ENCODE measurements at places on chromosomes 6 and 20.

GRCh38 chr6:117907601-117908245 lies 659 bp downstream of the SLC35F1 start:
- no peak for DNase-seq

DNA sequence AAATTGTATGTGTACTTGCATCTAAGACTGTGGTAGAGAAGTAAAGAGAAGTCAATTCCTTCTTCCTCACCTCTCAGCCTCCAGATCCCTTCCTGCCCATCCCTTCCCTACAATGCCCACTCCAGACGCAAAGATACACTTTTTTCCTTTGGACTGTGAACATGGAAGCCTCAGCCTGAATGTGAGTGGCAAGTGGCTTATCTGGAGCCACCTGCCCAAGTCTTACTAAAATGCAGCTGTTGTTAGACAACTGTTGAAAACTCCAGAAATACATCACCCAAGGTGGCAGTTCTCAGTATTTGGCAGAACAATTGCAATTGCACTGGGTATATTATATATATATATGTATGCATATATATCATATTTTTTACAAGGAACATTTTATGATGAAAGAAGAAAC lies 7.5 kb downstream of the VGLL2 start:
- DNase-seq, result no peak

DNA sequence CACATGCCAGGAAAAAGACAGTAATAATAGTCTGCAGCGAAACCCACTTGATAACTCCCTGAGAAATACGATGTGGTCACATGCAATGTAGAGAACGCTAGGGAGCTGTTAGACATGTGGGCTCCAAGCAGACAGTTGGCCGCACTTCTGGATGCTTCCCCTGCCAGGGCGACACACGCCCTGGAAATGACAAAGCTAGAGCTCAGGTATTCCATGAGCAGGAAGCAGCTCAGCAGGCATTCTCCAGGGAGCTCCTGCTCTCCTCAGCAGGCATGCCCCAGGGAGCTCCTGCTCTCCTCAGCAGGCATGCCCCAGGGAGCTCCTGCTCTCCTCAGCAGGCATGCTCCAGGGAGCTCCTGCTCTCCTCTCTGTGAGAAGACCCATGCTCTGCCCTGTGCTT lies 52.4 kb upstream of the NXT1 start:
- no peak for DNase-seq

DNA sequence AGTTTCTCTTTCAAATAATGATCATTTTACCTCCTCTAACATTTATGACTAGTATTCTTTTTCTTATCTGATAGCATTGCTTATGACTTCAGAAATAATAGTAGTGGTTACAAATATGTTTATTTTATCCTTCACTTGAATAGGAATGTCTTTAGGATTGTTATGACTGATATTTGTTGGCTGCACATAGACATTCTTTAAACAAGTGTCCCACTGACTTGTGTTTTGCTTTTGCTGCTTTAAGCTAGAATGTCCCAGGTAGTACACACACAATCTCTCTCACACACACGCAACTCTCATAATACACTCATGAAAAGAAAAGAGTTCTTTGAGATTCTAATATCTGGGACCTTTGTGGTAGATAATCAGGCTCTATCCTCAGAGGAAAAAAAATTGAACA lies 21.6 kb downstream of the KIAA1586 start:
- no peak for DNase-seq

DNA sequence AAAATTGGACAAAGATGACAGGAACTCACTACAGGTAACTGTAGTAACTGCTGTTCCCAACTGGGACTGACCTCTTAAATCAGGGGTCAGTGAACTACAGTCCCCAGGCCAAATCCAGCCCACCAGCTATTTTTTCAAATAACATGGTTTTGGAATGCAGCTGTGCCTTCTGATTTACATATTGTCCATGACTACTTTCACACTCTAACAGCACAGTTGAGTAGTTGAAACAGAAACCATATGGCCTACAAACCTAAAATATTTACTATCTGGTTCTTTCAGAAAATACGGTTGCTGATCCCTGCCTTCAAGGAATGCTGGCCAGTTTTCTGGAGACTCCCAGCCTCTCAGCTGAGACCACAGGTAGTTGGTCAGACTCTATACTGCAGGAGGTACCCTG lies 196.9 kb upstream of the PRND start:
- no peak for DNase-seq

DNA sequence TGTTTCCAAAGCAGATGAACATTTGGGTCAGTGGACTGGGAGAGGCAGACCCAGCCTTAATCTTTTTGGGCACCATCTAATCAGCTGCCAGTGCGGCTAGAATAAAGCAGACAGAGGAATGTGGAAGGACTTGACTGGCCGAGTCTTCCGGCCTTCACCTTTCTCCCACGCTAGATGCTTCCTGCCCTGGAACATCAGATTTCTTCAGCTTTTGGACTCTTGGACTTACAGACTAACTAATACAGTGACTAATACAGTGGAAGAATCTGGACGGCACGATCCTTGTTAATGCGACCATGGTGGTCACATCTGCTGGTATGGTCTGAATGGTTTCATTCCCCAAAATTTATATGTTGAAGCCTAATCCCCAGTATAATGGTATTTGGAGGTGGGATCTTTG lies 122.6 kb upstream of the NXT1 start:
- DNase-seq, result no peak

DNA sequence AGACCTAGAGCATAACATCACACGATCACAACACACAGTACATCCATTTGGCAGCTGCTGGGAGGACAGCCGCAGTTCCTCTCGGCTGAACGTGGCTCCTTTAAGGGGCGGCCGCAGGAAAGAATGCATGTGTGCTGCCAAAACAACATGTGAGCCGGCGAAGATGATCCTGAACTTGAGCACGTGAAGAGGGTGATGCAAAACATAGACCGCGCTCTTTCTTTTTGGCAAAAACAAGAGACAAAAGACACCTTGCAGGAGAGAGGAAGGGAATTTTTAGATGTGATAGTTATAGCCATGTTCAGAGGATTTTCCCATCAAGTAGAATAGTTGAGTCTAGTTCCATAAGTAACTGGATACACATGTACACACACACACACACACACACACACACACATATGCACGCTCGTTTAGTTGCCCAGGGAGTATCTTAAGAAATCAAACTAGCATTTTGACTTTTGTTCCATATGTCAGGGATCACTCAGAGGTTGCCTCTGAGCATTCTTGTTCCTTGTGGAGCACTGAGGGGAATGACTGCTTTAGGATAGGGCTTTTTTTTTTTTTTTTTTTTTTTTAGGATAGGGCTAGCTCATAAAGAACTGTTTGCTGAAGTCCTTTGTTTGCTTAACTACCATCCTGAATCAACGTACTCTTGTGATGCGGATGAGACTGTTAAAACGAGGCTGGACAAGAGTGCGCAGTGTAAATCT lies 21.7 kb upstream of the RANBP9 start:
- no peak for DNase-seq

DNA sequence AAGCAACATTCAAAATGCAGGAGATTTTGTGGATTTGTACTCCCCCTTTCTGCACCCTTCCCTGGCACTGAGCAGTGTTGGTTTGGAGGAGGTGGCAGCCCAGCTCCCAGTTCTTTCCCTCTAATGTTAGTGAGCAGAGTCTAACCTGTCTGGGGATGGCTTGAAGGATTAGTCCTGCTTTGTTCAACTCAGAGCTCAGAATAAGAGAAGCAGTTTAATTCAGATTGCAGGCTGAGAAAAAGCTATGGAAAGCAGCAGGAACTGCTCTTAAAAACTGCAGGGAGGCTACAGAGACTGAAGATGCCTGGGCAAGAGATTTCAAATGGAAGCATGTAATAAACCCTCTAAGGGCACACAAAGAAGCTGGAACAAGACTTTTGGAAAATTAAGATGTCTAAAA lies 223.4 kb upstream of the GGTLC1 start:
- DNase-seq, result no peak

DNA sequence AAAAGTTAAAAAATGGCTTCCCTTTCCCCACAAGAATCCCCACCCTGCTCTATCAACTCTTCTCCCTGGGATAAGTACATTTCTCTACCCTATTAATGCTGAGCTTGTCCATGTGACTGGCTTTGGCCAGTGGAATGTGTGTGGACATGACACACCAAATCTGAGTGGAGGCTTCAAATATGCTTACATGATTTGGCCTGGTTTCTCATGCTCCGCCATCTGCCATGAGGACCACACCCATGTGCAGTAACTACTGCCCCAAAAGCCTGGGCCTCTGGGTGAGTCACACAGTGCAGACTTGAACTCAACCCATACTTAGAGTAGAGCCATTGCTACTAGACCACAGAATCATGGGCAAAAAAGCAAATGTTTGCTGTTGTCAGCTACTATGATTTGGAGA lies 65.4 kb downstream of the PRND start:
- no peak for DNase-seq

GRCh38 chr6:147506704-147507114 lies 1.8 kb upstream of the SAMD5 start:
- DNase-seq, result peak; percentile 32

DNA sequence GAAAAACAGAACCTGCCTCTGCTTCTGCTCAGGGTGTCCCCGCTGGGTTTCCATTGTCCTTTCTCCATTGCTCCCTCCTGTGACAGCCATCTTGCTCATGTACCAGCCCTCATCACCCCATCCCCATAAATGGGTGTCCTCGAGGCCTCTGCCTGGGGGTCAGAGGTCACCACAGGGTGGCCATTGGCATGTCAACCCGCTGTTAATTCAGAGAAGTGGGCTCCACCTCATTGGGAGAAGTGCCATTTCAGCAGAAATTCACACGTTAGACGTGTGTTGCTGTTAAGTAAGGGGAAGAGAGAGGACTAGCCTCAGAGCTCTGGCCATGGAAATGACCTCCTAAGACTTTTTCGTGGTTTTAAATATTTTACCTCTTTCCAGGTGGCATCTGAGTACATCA lies 71.9 kb downstream of the PTPN1 start:
- no peak for DNase-seq

GRCh38 chr6:71459162-71459561 lies 170.6 kb downstream of the OGFRL1 start:
- no peak for DNase-seq

- no peak for DNase-seq
These were observed 309.1 kb downstream of the LMBRD1 start for GRCh38 chr6:69487688-69488087.

DNA sequence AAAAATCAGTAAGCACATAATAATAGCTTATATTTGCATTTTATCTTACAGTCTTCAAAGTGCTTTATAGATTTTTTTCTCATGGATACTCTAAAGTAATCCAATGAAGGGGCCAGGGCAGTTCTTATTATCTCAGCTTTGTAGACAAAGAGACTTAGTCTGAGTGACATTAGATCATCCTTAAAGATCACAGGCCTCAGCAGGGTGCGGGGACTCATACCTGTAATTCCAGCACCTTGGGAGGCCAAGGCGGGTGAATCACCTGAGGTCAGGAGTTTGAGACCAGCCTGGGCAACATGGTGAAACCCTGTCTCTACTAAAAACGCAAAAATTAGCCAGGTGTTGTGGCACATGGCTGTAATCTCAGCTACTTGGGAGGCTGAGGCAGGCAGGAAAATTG lies 14.5 kb downstream of the FERMT1 start:
- no peak for DNase-seq

DNA sequence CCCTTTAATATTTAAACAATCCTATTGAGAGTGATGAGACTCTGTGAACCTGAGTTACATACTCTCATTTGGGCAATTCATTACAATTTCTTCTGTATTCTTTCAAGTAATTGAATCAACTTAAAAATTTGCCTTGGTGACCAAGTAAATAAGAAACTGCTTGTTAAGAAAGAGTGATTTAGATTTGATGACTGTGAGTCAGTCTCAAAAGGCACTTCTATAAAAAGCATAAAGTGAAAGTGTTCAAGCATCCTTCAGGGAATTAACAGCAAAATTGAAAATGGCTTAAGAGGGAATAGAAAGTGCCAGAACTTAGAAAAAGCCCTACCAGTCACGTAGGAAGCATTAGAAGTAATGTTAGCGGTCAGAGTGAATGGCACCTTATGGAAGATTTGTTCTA lies 654.7 kb downstream of the EPM2A start:
- no peak for DNase-seq

GRCh38 chr6:162715601-162716000 lies 12.0 kb downstream of the PRKN start:
- DNase-seq, result no peak

GRCh38 chr6:169884158-169884557 lies 132.7 kb downstream of the ERMARD start:
- DNase-seq, result no peak

DNA sequence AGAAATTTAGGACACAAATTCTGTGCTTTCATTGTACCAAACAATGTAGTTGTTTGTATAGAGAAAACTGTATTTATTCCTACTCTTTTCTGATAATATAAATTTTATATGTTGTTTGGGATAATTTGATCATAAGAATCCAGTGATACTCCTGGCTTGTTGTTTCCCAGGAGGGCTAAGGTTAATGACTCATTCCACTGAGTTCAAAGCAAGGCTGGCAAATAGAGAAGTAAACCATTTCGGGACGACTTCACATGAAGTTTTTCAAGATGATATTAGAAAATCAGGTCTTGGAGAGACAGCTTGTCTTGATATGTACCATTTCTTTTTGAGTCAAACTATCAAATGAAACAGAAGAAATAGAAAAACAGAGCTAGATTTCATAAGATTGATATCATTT lies 326.1 kb upstream of the CNR1 start:
- DNase-seq, result no peak

DNA sequence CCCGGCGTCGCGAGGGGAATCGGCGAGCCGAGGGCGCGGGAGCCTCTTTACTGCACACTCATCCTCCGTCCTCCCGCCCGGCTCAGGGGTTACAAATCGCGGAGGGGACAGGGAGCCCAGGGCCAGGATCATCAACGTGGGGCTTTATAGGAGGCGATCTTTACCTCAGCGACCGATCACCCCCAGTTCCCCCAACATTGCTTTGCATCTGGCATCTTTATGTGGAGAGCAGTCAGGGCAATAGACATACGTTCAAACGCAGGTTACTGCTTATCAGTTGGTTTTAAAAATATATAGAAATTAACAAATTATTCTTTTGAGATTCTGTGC lies 634 bp downstream of the HSF2 start:
- DNase-seq, result no peak

DNA sequence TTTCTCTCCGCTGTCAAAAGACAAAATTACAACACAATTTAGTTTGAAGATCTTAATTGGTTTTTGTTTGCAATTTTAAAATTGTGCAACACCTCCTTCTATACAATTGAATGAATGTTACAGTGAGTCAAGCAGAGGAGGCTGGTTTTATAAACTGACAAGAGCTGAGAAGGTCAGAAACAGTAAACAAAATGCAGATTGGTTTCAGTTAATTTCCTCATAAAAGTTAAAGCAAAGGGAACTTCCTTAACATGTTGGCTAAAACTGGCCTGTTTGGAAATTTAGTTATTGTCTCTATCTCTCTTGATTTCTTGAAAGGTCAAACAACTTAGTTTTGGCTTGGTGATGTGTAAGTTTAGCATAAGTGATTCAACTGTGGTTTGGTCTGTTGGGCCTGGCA lies 22.2 kb downstream of the KHDC1L start:
- no peak for DNase-seq
